ENCODE measurements at places on chromosomes 12 and 14.

DNA sequence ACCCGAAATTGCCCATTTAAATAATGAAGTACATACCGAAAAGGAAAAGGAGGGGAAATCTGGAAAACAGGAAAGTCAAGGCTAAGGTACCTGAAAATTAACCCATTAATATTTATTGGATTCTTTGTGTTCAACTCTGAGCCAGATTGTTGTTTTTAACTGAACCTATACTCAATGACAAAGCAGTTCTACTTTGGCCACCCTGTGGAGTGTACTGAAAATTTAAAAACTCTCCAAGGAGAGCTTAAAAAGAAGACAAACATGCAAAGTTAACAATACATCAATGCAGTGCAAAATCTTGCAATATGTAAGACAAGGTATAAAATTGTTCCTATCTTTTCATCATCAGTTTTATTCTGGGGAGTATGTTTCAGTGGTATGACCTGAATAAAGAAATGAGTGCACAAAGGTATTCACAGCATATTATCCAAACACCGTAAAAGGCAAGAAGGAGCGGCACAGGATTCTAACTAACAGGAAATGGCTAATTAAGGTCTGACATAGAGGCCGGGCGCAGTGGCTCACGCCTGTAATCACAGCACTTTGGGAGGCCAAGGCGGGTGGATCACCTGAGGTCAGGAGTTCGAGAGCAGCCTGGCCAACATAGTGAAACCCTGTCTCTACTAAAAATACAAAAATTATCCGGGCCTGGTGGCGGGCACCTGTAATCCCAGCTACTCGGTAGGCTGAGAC, 1.7 kb downstream of the USP44 start:
- no peak for DNase-seq

GRCh38 chr12:13203034-13203922, 6.8 kb downstream of the EMP1 start:
- DNase-seq, result peak; percentile 52

DNA sequence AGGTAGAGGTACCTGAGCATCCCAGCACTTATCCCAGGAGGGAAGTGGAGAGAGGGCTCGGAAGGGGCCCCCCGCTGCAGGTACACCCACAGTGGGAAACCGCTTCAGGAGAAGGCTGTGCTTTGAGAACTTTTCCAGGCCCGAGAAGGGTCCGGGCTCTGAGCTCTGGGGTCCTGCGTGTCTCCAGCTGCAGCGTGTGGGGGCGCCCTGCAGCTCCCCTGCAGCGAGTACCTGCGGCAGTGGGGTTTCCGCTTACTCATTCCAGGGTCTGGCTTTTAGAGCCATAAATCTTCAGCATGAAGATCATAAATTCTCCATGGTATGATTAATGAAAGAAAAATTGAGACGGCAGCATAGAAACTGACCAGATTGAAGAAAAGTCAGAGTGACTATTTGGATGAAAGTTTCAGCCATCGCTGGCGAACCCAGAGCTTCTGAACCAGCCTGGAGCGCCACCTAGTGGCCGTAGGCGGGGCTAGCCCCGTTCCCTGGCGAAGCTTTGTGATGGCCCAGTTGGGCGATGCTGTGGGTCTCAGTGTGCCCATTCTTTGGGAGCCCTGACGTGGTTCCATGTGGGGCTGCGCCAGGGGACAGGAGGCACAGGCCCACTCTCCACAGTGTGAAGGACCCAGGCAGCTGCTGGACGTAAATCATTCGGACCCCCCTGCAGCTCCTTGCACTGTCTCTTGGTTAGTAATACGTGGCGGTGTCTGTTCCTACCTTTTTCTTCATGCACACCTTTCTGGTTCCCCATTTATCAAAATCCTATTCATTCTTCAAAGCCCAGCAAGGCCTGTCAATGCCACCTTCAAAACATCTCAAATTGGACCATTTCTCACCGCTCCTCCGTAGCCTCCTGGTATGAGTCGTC, 198.2 kb downstream of the TSPAN9 start:
- DNase-seq, result peak; percentile 68

- no peak for DNase-seq
Measured at GRCh38 chr14:91482263-91483013, 27.7 kb downstream of the PPP4R3A start.

DNA sequence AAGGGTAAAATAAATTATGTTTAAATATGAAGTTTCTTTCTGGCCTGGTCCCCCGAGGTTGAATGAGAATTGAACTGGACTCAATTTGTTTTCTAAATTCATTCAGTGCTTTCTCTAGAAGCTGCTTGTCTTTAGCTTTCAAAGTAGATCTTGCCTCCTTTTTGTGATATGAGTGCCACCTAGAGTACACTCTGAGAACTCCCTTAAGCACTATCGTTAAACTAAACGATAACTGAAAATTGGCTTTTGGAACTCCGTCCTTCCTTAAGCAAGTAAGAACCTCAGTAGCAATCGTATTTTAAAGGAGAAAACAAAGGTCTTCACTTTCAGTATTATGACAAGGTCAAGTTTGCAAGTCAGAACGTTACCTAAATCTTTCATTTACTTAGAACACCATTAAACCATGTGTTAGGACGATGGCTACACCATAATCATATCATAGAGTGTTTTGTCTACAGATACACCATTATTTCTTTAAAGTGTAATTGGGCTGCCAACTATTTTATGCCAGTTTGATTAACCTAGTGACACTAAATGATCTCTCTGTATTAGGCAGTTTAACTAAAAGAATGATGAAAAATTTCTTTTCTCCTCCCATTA, 364.8 kb downstream of the SNAPC1 start:
- no peak for DNase-seq

- DNase-seq, result no peak
Measured at GRCh38 chr12:80769553-80770140, 52.9 kb downstream of the MYF5 start.

DNA sequence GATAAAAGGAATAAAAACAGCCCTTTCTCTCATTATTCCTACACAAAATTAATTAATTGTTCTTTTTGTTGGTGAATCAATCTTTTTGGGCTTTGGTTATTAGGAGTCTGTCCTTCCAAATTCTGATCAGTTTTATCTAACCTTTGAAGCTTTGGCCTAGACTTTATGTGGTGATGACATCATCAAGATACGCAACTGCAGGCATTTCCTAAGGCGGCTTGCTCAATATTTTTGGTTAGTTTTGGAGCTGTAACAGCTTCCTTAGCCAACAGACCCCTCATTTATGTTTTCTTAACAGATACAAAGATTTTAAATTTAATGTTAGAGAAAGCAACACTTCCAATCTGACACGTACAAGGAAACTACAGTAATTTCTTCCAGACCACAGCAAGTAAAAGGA, 87.8 kb upstream of the PDE3A start:
- DNase-seq, result no peak

DNA sequence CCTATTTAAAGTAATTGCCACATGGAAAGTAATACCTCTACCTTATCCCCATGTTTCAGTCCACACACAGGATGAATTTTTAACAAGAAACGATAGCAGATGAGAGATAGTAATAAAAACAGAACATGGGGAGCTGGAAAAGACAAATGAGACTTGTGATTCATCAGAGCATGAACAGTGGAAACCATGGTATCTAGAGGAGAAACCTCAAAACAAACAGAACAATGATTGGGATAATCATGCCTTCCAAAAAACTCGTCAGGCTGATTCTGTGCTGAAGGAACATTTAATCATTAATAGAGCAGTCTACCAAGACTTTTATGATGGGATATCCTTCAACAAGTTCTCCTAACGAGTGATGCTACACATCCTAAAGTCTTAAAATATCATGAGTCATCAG, 1390.7 kb downstream of the FSCB start:
- no peak for DNase-seq

GRCh38 chr12:108191086-108191485, 62.0 kb downstream of the WSCD2 start:
- no peak for DNase-seq

GRCh38 chr14:22036541-22037239, 363.1 kb upstream of the OR4E1 start:
- no peak for DNase-seq

DNA sequence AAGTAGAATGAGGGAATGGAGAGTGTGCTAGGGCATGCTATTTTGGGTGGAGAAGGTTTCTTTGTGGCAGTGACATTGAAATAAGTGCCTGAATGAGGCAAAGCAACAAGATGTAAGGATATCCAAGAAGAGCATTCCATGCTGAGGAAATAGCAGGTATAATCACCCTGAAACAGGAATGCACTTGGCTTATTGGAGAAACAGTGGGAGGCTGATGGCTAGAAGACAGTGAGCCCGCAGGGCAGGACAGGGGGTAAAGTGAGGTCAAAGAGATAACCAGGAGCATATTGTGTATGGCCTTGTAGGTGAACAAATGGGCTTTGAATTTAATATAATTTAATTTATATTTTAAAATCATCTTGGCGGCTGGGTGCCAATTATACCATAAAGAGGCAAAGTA, 877.0 kb downstream of the DIO2 start:
- DNase-seq, result no peak

DNA sequence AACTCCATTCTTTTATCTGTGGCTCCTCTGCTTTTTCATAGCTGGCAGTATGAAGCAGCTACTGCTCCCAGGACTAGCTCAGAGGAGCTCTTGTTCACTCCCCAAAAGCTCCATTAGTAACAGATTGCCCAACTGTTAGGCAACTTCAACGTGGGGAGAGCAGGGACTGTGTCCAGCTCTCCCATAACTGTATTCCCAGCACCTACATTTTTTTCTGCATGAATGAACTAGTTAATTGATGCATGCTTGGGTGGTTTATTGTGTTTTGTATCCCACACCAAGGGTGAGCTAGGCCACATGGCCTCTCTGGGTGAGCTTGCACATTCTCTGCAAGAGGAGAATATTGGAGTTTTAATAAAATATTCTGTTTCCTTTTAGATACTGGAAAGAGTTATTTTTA, 15.2 kb downstream of the STON2 start:
- DNase-seq, result no peak

- DNase-seq, result no peak
Measured at GRCh38 chr14:69870613-69871012, 8.6 kb upstream of the SMOC1 start.

GRCh38 chr12:71848212-71848611, 8.7 kb downstream of the TBC1D15 start:
- no peak for DNase-seq

DNA sequence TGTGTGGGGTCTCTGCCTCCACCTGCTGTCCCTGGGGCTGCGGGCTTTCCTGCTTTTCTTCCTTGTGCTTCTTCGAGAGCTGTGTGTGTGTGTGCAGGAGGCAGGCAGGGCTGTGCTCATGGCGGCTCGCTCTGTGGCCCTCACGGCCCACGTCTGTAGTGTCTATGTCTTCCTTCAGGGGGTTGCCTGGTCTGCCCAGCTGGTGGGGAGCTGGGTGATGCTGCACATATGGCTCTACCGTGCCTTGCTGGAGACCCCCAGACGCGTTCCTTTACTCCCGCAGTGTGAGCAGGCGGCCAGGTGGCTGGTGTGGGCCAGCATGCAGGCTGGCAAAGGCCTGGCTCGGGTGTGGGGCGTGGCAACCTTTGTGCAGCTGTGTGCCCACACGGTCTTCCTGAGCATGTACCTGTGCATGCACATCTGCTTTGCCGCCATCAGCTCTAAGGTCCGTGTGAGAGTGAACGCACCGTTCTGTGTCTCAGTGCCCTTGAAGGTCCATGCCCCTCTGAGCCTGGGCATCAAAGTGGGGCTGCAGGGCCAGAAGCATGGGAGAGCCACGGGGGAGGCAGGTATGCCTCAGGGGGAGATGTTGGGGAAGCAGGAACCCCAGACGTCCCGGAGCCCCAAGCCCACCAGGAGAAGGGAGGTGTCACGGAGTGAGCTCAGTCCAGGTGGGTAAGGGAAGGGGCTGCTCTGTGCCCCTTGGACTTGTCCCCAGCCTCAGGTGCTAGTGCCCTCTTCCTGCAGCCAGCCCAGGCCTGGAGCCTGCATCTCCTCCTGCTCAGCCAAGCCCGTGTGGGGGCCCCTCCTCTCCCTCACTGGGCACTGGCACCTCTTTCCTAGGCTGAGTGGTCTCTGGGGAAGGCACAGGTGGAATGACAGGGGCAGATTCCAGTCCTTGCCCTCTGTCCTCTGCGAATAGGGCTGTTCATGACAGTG, 26.4 kb downstream of the CLSTN3 start:
- no peak for DNase-seq

DNA sequence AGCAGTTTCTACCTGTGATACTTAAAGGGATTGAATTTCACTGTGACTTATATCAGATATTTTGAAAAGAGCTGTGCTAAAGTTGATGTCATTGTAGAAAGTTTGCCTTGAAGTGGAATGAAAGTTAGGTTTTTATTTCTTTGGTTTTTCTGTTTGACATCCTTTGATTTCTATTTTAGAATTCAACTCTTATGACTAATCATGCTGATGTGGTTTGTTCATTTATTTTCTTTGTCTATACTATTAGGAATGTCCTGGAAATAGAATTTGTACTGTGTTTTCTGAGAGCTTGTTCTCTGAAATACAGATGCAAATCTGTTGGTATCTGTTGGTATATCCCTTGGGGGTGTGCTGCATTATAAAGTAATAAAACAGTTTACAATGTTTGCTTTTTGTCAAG, 3.3 kb downstream of the CNOT2 start:
- no peak for DNase-seq

- DNase-seq, result no peak
Measured at GRCh38 chr14:60189923-60190840, 25.0 kb upstream of the DHRS7 start.

DNA sequence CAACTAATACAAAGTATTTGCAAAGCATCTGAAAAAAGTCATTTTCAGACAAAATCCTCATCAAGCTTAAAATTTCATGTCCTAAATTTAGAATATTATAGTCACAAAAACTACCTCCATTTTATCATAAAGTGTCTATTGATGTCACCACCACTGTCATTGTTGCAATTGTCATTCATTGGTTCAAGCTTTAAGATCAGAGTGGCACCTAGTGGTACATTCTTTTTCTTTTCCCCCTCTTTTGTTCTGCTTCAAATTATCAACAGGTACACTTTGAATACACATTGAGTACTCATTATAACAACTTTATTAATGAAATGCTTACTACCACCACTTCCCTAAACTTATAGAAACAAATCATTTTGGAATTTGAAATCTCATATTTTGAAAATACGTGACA, 379.8 kb downstream of the SEC23A start:
- DNase-seq, result no peak

DNA sequence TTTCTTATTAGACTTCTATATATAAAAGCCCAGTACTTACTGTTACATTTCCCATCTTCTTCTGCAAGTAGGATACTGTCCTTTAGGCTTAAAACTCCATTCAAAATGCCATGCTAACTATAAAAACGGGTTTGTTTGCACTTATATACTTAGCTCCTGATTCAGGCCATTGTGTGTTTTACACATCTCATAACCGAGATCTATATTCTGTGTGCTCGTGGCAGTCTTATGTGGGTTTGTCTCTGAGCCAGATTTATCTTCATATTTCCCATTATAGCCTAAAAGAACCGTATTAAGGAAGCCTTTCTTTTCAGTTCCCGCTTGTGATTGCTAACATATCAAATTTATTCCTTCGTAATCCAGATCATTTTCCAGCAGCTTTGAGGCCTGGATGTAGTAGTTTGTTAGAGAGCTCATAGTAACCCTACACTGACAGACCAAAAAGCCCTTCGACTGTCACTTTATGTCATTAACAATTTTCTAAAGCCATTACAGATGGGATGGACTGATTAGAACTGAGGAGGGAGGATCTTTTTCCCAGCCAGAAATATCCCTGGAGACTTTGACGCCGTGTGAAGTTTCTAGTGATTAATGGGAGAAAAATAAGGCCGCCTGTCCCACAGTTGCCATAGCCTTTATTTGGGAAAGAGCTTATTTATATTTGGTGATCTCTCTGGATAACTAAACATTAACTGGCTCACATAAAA, 508.5 kb downstream of the FOXG1 start:
- DNase-seq, result no peak

GRCh38 chr12:102498471-102498870, 18.1 kb upstream of the IGF1 start:
- no peak for DNase-seq

GRCh38 chr14:90742729-90743128, 73.5 kb downstream of the TTC7B start:
- DNase-seq, result no peak
